ENCODE measurements at places on chromosomes 6 and 20.

DNA sequence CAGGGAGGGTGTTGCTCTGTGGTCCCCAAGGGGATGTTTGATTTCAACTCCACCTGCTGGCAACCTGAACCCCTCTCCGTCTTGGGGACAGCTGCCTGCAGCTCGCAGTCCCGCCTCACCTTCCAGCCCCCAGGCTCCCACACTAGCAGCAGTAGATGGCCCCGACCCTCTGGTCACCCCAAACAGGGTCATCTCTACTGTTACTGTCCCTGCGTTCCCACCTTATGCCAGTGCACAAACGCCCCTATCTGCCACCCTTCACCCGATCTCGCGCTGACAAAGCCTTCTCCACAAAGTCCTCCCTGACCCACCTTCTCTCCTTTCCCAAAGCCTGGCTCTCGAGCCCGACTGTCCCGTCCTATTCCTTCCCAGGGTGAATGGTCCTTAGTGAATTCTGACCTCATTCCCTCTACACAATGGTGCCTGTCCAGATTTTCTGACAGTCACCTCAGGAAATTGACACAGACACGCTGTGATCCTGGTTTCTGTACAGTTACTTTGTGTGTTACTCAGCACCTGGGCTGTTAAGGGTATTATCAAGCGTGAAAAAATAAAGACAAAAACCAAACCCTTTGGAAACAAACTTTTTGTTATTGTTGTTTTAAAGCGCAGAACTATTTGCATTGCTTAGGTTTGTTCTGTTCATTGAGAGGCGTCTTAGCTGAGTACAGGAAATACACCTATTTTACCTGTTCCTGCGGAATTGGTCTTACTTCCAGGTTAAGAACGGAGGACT lies 728 bp downstream of the FUT9 start:
- DNase-seq = no peak

- no peak for DNase-seq
Measured at GRCh38 chr6:170279426-170279825, 11.5 kb downstream of the DLL1 start.

DNA sequence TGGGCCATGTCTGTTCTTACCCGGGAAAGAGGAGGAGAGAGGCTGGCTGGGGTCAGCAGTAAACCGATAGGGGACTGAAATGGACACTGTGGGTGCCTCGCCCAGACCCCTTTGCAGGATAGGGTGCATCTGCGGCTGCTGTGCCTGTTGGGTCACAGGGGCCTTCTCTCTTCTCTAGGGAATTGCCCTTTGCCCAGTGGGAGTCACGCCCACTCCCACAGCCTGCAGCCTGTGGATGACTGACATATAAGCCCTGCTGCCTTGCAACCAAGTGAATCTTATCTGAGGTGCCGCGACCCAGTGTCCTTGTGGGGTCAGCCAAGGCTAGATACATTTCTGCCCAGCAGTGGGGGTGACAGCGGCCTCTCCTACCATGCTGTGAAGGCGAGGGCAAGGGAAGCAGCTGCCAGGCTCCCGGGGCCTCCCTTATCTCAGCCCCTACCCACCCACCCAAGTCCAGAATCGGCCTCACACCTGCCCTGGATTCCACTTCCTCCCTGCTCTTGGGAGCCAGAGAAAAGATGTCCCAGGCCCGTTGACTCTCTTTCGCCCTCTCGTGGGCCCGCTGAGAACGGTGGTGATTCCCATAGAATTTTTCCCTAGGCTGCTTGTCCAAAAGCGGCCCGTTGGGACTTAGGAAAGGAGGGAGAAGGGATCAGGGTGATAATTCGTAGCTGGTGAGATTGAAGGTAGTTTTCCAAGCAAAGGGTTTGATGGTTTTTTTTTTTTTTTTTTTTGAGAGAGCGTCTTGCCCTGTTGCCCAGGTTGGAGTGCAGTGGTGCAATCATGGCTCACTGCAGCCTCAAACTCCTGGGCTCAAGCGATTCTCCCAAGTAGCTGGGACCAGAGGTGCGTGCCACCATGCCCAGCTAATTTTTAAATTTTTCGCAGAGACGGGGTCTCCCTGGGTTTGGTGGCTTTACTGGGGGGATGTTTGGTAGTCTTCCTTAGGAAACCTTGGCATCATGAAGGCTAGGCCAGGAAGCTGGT lies 76.4 kb upstream of the RNF24 start:
- DNase-seq = peak; percentile 40

DNA sequence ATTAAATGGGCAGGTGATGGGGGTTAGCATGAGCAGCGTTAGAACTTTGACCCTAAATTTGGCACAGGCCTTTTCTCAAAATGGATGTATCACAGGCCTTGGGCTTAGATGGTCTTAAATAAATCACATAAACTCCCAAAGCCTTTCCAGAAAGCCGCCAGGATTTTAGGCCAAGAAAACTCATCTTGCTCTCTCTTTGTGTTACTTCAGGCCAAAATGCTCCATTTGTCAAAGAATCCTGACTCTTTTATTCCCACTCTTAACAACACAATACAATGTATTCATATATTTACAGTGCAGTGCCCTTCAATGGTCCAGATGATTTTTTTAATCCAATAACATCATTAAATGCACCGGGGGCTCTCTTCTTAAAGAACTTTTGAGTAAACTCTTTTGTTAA lies 5.9 kb upstream of the TCP11 start:
- DNase-seq = no peak

DNA sequence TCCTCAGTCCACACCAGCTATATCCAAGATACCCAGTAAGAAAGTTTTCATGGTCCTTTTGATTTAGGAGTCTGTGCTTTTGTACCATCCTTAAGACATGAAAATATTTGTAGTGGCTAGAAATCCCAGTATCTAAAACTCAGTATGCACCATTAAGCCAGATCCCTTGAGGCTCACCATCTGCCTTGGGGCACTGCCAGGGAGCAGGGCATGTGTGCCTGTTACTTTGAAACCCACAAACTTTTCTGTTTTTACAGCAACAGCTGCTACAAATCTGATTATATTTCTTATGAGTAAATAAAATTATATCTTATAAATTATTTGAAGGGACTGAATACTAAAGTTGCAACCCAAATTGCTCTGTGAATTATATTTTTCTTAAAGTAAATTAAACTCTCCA lies 290.5 kb upstream of the MANEA start:
- DNase-seq = no peak

- DNase-seq = no peak
Measured at GRCh38 chr6:35647400-35647799, 41.3 kb downstream of the FKBP5 start.

DNA sequence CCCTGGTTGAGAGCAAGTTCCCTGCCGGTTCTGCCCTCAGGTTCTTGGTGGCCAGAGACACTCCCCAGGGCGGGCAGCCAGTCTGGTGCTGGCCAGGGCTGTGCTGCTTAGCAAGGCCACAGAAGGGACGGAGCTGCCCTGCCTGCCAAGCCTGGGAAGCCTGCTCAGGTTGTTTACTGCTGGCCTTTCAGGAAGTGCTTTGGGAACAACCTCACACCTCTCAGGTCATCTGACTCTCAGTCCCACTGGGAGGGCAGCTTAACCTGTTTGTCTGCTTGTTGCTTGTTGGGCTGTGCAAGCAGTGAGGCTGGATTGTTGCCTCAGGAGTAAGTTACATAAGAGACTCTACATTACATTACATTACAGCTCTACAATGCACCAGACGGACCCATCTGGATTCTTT lies 75.8 kb upstream of the AFDN start:
- no peak for DNase-seq

- DNase-seq = no peak
Measured at GRCh38 chr6:43014434-43014909, 423 bp downstream of the KLHDC3 start.

DNA sequence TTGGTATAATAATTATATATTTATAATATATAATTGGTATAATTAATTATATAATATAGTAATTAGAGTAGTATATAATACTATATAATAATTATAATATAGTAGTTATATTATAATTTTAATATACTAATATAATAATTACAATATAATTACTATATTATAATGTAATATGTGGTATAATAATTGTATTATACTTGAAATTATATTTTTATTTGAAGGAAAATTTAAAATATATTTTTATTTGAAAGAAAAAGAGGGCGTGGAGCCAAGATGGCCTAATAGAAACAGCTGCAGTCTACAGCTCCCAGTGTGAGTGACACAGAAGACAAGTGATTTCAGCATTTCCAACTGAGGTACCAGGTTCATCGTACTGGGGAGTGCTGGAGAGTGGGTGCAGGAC lies 365.9 kb downstream of the MMUT start:
- DNase-seq = no peak

- no peak for DNase-seq
Measured at GRCh38 chr6:32167154-32167760, 2.9 kb downstream of the EGFL8 start.

DNA sequence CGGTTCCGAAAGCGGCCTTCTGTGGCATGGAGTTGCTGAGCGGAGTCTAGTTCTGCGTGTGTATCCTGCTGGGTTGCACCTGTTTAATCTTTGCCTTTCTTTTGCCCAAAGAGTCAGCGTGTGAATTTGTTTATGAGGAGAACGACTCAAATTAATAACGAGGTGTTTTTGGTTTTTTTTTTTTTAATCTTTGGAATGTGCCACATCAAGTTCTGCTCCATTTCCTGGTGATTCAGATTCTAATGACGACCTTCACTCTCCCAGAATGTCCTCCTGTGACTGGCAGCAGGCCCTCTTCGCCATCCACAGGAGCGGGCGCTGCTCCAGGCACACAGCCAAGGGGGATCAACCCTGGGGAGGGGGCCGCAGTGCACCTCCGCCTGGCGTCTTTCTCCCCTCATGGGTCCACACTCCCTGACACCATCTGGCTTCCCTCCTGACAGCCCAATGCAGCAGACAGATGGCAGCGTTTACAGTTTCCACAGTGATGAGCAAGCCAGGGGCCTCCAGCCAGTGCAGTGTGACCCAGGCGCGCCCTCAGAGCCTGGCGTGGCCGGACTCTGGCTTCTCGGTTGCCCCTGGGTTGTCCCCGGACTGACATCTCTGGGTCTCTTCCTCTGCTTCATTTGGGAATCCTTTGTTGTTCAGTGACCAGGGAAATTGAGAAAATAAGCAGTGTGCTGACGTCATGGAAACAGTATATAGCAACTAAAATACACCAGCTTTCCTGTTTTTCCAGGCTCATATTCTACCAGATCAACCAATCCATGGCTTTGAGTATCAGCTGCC lies 27.5 kb upstream of the AFDN start:
- DNase-seq = no peak

- no peak for DNase-seq
Measured at GRCh38 chr20:10356628-10357027, 77.4 kb downstream of the MKKS start.

- no peak for DNase-seq
Measured at GRCh38 chr20:6492271-6493055, 275.0 kb upstream of the BMP2 start.

DNA sequence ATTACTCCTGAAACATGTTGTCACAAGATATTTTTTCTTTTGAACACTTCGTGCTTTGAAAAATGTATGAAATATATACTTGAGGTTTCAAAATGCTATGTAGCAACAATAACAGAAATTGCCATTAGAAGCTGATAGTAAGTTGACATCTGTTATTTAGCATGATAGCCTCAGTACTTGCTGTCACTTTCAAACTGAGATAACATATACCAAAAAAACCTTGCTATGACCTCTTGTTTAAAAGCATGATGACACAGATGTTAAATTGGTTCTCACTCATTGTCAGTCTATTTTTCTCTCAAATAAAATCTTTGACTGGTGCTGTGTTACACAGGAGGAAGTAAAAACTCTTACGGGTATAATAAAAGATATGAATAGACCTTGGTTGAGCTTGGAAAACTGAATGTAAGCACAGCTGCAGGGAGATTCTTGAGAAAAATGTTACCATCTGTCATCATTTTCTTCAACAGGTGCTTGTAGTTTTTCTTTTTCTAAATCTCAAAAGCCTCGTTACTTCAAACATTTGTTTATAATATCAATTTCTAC lies 18.6 kb downstream of the MOXD1 start:
- no peak for DNase-seq

DNA sequence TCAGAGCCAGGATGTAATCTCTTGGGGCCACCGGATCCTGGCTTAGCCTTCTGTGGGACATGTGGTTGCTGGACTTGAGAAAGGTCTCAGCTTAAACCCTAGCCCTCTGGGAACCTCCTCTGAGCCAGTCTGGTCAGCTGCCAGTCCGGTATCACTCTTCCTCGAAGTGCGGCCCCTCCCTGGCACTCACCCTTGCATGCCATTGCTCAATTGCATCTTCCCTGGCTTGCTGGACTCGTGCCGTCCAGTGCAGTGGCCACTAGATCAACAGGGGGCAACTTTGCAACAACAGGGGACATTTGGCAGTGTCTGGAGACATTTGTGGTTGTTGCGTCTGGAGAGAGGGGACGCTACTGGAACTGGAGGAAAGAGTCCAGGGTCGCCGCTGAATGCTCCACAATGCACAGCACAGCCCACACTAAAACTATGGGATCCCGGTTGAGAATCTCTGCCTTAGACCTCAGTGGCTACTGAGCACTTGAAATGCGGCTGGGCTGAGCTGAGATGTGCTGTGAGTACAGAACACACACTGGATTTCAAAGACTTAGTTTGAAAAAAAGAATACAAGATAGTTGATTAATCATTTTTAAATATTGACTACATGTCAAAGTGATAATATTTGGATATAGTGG lies 152.1 kb downstream of the TFAP2C start:
- no peak for DNase-seq

DNA sequence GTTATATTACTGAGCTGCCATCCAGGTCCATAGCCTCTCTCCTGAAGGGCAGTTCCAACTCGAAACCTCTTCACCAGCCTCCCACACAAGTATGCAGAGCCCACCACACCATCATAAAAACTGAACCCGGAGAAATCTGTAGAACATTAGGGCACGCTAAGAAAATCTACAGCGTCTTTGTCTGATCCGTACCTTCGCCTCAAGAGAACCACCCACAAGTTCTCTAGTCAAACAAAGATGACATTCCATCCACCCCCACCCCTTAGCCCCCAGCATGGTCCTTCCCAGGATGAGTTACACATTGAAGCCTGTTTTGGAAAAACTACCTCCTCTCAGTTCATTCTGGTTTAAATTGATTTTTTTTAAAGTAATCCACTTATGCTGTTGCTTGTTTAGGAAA lies 219.7 kb downstream of the ZMYND8 start:
- no peak for DNase-seq

DNA sequence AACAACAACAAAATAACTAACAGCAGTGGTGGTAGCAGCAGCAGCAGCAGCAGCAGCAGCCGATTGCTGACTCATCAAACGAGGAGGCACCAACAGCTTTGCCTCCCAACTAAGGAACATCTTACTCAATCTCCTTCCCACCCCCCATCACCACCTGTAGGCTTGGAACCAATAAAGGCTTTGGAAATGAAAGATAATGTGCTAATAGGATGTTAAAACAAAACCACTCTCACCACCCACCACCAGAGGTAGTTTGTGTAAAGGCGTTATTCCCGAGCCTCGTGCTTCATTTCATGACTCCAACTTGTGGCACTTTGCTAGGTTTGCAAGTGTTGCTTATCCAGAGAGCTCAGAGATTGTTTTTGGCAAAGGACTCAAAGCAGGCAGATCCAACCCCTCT lies 346.5 kb downstream of the CD83 start:
- no peak for DNase-seq

- no peak for DNase-seq
Measured at GRCh38 chr6:166418691-166419143, 36.0 kb upstream of the MPC1 start.

- DNase-seq = no peak
Measured at GRCh38 chr6:116030770-116031169, 29.9 kb downstream of the FRK start.
